ENCODE measurements at places on chromosomes 12 and 14.

DNA sequence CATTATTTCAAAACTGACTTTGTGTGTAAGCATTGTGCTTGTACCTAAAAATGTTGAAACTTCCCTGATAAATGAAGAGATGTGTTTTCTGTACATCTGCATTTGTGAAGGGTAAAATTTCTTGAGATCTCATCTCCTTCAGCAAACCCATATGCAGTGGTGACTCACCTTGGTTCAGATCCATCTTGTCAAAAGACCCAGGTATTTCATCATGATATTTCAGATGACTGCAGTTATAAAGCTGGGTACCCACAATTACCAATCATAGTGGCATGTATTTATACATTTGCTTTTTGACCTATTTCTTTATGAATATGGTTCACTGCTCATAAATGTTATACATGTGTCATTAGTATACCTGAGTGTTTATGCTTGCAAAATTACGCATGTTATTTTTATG is 1213.6 kb downstream of the GALC start:
- peak; percentile 27 for DNase-seq

GRCh38 chr12:78732481-78732880 is 132.1 kb upstream of the SYT1 start:
- DNase-seq, result no peak

DNA sequence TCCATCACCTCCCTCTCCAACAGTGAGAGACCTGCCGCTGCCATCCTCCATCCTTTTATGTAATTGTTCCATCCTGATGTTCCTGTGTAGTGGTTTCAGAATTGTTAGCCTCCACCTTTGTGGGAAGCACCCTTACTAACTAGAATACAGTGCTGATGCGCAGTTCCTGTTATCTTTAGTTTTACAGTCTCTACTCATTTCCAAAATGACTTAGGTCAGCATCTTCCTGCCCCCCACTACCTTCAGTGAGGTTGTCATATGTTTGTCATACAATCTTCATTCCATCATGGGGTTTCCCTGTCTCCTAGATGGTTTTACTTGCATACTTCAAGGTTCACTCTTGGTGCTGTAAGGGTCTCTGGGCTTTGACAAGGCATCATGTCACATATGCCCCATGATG is 69.8 kb downstream of the EML1 start:
- no peak for DNase-seq

- no peak for DNase-seq
These were observed 452.6 kb downstream of the ZFP36L1 start for GRCh38 chr14:68340262-68340661.

- DNase-seq, result no peak
These were observed 84.5 kb upstream of the MANSC4 start for GRCh38 chr12:27864521-27864920.

- no peak for DNase-seq
These were observed 84.2 kb downstream of the SCN8A start for GRCh38 chr12:51675071-51675803.

- no peak for DNase-seq
These were observed 26.9 kb downstream of the CRADD start for GRCh38 chr12:93704122-93704521.

DNA sequence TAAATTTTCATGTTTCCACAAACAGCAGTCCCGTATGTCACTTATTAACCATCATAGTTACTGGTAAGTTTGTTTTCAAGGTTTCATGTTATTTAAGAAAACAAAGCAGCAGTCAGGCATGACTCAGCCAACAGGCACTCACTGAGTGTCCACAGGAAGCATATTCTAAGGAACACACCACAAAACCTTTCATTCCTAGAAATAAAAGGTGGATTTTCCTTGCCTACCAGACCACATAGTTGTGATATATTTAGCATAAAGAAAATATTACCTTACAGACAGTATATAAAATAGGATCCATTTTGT is 143.3 kb upstream of the AVPR1A start:
- DNase-seq, result peak; percentile 63

GRCh38 chr12:109830267-109830666 is 2.9 kb downstream of the TRPV4 start:
- no peak for DNase-seq

GRCh38 chr12:53327435-53328042 is 6.1 kb upstream of the AAAS start:
- peak; percentile 26 for DNase-seq

GRCh38 chr12:66107451-66107915 is 23.1 kb downstream of the LLPH start:
- DNase-seq, result peak; percentile 94

DNA sequence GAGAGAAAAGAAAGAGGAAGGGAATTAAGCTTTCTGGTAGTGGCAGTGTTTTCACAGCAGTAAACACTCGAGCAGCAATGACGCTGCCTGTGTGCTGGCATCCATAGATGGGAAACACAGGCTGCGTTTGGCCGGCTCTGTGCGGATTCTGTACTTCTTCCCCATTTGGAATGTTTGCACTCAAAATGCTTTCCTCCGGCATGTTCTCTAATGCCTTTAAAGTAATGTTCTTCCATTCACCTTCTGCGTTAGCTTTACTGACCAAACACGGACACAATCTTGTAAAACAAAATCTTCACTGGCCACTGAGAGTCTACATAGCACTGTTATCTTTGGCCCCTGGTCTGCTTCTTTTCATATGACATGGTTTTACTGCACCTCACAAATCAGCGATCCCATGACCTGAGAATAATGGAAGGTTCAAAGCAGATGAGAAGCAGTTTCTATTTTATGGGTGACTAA is 31.4 kb downstream of the DCP1B start:
- peak; percentile 39 for DNase-seq

DNA sequence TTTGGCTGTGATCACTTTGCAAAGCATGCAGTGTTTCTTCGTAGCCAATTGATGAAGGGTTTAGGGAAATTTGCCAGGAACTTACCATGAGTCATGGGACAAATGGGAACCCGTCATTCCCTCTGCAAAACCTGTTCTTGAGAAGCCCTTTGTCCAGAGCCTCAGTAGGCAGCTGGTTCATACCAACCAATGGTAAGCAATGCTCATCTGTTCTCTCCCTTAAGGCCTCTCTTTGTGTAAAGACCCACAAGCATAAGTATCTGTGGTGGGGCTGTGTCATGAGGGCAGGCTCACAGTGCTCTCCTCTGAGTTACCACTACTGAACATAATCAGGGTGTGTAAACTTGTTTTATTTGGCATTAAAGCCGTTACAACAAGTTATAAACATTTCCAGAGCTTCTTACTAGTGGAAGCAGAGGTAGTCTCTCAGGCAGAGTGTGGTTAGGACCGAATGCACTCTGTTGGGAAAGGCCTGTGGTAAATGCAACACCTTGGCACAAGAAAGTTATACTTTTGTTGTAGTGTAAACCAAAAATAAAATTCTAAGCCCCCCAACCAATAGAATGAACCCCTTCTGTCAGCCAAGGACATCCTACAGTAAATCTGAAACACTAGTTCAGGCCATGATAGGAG is 119.8 kb downstream of the SINHCAF start:
- DNase-seq, result peak; percentile 49

GRCh38 chr14:100802766-100803165 is 23.2 kb upstream of the MEG3 start:
- DNase-seq, result no peak

- DNase-seq, result no peak
These were observed 232.7 kb downstream of the CACNA1C start for GRCh38 chr12:2285462-2285861.

DNA sequence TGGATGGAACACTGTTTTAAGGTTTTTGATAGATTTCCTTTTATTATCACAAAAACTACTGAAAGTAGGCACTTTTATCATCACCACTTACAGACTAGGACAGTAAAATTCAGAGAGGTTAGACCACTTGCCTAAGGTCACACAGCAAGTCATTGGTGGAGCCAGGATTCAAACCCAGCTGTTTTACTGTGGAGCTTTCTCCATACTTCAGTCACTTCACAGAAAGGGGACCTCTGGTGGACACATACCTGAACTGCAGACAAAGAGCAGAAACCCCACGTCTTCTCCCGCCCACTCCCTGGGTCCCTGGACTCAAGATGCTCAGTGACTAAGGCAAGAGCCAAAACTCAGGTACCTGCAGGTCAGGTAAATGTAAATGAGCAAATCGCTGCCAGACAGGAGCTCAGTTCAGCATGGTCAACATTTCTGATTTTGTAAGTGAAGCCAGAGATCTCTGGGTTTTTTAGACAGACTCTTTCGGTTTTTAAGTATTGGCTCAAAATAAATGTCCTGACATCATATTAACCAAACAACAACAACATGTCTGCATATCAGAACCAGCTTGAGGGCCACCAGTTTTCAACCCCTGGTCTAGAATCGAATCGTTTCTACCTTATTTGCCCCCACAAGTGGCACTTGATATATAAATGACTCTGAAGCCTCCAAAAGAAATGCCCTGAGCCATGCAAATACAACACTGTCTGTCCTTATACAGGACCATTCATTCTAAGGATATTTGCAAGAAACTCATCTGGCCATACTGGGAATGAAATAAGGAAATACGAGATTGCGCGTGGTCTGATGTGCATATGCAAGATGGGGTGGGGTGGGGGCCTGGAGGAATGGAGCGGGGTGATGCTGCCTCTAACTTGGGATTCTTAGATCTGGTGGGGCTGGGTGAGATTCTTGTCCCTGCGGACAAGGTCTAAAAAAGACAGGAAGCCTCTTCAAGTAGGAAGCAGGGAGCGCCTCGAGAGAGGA is 110.9 kb downstream of the KSR2 start:
- DNase-seq, result peak; percentile 47

GRCh38 chr14:55706893-55707292 is 126.9 kb downstream of the KTN1 start:
- DNase-seq, result no peak

- DNase-seq, result no peak
These were observed 735.4 kb upstream of the TMEM132C start for GRCh38 chr12:127531542-127531941.

- no peak for DNase-seq
These were observed 69.1 kb downstream of the TMEM260 start for GRCh38 chr14:56648508-56649301.

DNA sequence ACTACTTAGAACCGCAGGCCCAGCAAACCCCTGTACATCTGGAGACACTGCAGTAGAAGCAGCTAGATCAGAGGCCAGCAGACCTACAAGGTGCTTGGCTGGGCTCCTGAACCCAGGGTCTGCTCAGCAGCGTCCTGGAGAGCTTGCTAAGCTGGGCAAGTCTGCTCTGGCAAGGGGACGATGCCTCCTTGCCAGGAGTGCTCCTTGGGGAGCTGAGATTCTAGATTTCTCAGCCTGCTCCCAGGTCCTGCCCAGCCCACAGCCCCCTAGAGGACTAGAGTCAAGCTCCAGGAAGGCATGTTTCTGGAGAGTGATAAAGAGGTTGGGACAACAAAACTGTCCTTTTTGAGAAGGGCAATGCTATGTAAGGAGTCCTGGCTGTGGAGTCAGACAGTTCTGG is 60.3 kb downstream of the HSPB8 start:
- DNase-seq, result no peak

DNA sequence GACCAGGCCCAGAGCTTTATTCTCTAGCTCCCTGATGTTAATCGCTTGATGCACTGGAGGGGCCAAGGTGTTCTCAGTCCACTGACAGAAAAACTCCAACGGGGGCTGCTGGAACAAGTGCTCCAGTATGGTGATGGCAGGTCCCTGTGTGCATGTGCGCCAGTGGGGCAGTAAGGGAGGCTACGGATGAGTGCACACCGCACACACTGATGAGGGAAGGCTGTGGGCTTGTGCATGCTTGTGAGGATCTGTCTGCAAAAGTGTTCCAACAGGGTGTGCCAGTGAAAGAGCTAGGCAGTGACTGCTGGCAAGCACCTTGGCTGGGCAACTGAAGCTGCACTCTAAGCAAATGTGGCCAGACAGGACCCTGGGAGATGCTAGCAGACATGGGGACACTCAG is 229.7 kb upstream of the FOXG1 start:
- DNase-seq, result no peak

- DNase-seq, result peak; percentile 73
These were observed 135.3 kb downstream of the PRKCH start for GRCh38 chr14:61456720-61457119.

- DNase-seq, result no peak
These were observed 52.9 kb upstream of the DIO3 start for GRCh38 chr14:101508196-101508947.

DNA sequence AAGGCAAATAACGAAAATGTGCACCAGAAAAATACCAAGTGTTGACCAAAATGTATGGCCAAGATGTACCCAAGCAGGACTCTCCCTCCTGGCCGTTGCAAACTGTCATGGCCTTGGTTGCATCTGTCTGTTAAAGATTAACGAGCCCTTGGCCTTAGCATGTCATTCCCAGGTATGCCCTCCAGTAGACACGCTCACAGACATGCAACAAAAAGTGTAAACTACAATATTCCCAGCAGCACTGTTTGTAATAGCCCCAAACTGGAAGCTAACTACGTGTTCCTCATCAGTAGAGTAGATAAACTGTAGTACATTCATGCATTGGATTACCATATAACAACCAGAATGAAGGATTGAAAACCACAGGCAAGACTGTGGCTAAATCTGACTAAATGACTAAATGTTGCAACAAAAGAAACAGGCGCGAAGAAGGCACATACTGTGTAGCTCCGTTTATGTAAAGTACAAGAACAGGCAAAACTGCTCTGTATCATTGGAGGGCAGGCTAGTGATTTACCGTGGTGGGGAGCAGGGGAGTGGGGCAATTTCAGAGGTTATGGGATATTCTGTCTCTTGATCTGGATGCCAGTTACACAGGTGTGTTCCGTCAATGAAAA is 232.8 kb upstream of the DIO3 start:
- no peak for DNase-seq

DNA sequence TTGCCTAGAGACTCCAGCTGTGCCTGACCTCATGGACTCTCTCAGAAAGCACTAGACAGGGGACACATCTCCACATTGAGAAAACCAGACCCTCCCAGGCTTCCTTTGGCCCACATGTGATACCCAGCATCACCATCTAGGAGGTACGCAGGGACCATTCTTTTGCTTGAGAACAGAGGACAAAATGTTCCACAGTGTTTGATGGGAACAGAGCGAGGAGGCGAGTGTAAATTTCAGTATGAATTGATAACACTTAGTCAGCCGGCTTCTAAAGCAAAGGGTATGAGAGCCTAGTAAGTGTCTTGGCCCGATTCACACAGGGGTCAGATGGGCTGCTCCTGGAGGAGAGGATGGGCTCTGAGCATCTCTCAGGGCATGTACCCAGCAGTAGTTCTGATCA is 1052.4 kb downstream of the BCL11B start:
- DNase-seq, result no peak

DNA sequence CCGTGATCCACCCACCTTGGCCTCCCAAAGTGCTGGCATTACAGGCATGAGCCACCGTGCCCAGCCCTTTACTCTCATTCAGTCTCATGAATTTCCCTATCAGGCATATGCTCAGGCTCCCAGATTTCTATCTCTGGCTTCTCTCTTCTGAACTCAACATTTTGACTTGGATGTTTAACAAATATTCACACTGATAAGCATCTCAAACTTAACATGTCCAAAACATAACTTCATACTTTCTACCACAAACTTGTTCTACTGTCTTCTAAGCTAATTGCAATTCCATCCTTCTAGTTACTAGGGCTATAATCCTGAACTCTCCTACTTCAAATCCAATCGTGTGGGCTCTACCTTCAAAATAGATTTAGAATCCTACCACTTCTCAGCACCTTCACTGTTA is 73.9 kb upstream of the PAWR start:
- no peak for DNase-seq
